ENCODE measurements at places on chromosomes 5 and 9. TPM values are rescaled to one million over a fixed set of nuclear protein-coding genes. Genes with fewer than 3 reads are reported as not detected.

PCDH12 gene
- polyA plus RNA-seq = 14.2 TPM

TICAM2 gene
- polyA plus RNA-seq = 4.4 TPM

SPAAR gene
- polyA plus RNA-seq = 1.3 TPM

WNT8A gene
- 0.26 TPM for polyA plus RNA-seq

IL13 gene
- polyA plus RNA-seq = not detected

CDH9 gene
- 9.8 TPM for polyA plus RNA-seq

- DNase-seq = no peak
Observed at GRCh38 chr9:135616619-135617537, 22.5 kb downstream of the GLT6D1 start.

DNA sequence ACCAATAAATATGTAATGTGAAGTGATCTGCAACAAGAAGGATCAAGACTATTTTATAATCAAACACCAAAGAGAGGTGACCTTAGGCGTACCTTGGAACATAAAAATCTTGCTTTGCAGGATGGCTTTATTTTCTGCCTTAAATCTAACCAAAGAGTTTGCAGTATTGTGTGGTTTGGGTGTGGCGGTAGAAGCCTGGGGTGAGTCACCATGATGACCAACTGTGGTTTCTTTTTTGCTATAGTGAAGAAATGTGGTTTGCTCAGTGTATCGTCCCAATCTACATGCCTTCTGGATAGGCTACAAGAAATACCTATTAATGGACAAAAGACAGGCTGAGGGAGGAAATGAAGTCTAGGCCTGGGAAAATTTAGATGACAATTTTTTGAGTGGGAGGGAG is 5.1 kb upstream of the CAST start:
- DNase-seq = no peak

GRCh38 chr9:37555786-37556185 is 20.4 kb downstream of the FBXO10 start:
- DNase-seq = no peak

GRCh38 chr9:92978345-92978875 is 31.1 kb downstream of the FGD3 start:
- no peak for DNase-seq

- no peak for DNase-seq
Observed at GRCh38 chr5:123037104-123037418, 536 bp upstream of the PPIC start.

- no peak for DNase-seq
Observed at GRCh38 chr9:129476821-129477611, 143.9 kb downstream of the C9orf50 start.

DNA sequence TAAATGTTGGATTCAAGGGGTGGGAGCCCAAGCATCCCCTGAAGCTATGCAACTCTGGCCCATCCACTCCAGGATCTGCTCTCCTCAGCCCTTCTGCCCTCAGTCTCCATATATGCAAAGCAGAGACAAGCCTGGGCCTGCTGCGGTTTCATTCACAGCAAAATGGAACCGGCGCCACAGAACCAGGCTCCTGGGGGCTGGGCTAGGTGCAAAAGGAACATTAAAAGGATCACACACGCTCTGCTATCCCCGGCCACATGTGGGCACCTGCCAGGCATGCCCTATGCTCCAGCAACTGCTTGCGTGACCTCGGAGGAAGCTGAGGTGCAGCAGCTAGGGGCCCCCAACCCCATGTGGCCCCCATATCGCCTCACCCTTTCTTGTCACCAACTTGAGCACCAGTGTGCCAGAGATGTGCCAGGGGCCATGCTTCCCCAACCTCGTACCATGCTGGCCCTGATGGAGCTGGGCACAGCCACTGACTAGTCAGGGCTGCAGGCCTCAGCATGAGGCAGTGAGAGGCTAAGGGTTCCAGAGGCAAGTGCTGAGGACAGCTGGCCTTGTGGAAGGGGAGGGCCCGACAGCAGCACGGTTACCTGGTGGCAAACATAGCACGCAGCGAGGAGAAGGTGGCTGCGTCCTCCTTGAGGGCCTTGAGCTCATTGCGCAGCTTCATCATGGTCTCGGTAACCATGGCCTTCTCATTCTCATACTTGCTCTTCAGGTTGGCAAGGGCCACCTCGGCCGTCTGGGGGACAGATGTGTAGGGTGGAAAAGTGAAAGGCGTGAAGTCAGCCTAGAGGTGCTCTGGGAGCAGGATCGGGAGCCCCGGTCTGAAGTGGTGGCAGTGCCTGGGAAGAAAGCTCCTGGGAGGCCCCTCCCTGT is 47.2 kb downstream of the BICD2 start:
- no peak for DNase-seq

- DNase-seq = no peak
Observed at GRCh38 chr5:83125560-83125959, 48.2 kb downstream of the XRCC4 start.

DNA sequence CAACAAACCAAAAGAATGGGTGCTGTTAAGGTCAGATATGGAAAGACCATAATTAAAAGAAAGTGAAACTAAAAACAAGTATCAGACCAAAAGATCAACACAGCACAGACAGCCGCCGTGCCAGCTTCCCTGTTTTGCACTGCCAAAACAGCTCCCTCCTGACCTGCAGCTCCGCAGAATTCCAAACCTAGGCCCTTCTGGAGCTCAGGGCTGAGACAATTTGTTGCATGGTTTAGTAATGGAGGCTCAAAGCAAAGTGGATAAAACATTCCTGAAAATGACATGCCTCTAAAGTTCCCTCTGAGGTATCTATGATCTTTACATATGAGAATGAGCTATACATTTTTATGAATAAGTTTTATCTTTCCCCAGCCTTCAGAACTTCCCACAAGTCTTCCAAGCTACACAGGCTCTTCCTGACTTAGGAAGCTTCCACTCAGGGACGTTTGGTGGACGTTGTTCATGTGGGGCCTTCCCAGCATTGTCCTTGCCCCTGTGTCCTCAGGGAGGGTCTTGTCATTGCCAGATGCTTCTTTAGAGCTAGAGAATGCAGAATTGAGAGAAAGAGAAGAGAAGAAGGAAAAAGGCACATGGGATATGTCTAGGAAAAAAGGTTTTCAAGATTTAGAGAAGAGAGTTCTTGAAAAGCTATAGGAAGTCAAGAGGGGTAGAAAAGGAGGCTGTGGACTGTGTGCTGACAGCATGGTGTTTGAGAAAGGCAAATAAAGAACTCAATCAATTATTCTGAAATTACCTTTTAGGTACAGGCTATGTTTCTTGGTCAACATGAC is 28.4 kb upstream of the SSBP2 start:
- DNase-seq = no peak

DNA sequence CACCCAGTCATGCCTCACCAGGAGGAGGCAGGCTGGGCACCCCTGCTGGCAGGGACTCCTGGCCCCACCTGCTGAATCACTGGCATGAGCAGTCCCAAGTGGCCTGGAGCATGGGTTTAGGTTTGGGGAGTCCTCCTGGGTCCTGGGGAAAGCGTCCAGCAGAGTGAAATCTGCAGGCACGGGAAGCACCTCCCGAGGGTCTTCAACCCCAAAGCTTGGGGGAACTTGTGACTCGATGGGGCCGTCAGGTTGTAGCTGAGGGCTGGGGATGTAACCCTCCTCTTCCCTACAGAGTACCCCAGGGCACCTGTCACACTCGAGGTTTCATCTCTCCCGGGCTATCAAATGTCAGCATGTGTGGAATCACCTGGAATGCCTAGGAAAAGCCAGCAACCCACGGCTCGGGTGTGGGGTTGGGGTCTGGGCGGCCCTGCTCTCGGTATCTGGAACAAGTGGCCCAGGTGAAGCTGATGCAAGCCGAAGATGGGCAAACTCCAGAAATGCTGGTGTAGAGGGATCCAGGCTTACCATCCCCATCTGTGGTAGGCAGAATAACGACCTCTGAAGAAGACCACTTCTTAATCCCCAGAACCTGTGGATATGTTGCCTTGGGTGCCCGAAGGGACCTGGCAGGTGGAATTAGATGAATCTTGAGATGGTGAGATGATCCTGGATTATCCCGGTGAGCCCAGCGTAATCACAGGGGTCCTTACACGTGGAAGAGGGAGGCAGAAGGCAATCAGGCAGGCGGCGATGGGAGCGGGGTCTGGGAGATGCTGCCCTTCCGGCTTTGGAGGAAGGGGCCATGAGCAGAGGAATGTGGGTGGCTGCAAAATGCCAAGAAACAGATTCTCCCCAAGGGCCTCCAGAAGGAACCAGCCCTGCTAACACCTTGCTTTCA is 6.1 kb upstream of the RASGEF1C start:
- no peak for DNase-seq

DNA sequence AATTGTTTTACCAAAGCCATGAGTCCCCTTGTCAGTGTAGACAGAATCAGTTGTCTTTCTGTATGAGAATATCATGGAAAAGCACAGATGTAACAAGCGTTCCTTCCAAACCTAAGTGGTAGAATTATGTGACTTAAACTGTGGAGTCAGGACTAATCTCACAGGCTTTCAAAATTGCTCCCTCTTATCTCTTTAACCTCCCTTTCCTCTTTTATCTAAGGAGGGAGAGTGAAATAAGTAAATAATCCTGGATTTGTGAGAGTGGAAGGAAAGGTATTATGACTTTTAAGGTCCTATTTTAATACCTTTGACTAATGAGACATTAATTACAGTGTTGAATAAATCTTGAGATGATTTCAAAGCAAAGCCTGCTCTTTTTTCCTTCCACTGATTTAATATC is 52.4 kb upstream of the LIFR start:
- DNase-seq = no peak

- no peak for DNase-seq
Observed at GRCh38 chr9:131734781-131735180, 5.1 kb downstream of the RAPGEF1 start.

DNA sequence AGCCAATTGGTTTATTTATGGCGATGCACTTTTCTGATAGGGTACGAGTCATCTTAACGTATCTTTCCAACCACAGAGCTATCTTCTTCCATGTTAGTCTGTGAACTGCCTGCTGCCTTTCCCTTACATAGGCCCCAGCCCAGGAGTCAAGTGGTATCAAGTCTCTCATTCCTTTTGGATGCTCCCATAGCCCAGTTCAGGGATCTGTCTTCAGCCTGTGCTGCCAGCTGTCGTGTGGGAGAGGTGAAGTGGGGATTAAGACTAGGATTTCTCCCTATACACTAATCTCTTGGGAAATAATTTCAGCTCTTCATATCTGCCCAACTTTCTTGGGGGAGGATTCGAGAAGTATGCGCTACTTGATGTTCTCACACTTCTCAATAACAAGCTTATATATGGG is 475.7 kb downstream of the EBF1 start:
- DNase-seq = no peak
